NCI-H1694 treated with DMSO at 0.1 percent for 48 hours (cell line): ENCODE measurements at places on chromosomes 2 and 18.
A peak's percentile ranks its signal among the peaks of the same experiment; 100 is the strongest.

- no peak for DNase-seq
These were observed 188.0 kb upstream of the PKDCC start for GRCh38 chr2:41859615-41860514.

DNA sequence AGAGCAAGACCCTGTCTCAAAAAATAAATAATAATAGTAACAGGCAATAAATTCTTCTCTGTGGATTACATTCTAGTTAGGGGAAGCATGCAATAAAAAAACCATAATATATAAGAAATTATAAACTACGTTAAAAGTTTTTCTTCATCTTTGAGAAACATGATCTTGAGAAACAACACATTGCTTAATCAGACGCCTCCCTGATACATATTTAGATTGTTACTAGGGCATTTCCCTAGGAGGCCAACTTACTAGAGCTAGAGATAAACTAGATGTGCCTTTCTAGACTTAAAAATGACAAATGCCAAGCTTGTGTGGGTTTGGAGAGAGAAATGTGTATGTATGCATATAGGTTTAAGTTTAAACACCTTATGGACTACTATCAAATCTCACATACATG lies 76.3 kb upstream of the GALNT5 start:
- DNase-seq = no peak

DNA sequence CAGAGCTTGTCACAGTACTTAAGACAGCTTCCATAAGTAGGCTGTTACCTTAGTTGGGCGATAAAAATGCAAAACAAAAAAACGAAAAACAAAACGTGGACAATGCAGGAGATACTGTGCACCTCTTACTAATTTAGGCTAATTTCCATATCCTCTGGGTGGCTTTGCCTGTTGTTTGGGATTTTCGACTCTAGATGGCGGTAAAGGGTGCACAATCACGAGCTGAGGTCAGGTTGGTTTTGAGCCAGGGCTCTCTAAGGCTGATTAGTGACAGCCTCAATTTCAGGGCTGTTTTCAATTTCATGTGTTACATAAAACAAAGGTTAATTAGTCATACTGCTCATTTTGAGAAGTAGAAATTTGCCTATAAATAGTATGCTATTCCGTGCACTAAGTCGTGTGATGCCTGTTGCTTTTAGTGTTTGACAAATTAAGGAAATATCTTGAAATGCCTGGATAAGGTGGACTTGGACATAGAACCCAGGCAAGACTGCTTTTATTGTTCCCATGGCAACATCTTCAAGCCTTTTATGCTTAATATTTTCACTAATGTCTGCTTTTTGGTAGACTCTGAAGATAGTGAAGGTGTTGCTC lies 493.1 kb downstream of the SOCS6 start:
- DNase-seq = peak; percentile 33

DNA sequence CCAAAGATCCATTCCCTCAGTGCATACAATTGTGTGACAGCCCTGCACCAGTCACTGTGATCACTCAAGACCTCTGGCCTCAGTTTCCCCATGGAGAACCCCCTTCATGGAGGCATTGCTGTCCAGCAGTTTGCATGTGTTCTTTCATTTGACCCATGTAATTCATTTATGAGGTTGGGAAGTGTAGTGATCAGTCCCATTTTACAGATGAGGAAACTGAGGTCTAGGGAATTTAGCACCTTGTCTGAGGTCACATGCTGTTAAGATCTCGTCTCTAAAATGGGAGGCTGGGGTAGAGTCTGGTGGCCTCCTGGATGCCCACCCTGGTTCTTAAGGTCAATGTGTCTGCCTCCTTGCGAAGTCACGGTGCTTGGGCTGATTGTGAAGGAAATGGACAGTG lies 19.1 kb downstream of the LDLRAD4 start:
- DNase-seq = no peak

DNA sequence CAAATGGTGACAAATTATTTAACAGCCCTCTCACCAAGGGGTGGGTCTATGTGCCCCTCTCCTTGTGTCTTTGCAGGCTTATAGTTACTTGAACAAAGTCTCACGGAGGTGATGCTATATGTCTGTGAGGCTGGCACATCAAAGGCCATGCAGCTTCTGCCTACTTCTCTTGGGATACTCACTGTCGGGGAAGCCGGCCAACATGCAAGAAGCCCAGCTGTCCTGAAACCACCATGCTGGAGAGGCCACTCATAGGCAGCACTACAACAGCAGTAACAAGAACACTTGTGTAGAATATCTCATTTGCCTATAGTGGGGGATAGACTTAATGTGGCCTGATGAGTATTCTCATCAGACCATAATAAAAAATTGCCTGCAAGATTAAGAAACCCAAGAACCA lies 233.7 kb upstream of the NCKAP5 start:
- DNase-seq = no peak

GRCh38 chr2:112765251-112765650 lies 842 bp upstream of the CKAP2L start:
- DNase-seq = no peak

DNA sequence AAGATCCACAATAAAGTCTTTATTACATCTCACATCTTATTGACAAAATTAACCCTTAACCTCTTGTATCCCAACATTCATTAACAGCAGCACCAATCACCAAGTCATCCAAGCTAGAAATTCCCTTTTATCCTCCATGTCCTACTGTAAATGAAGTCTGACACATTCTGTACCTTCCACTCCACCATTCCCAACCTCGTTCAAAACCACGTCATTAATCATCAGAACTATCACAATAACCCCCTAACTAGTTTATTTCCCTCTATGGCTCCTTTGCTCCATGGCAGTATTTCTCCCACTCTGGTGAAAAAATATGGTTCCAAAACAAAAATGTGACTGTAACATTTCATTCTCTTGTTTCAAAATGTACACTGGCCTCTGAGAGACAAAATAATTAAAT lies 1626.2 kb downstream of the LRP1B start:
- DNase-seq = no peak

GRCh38 chr2:207256476-207257207 lies 90.9 kb upstream of the KLF7 start:
- DNase-seq = no peak

- no peak for DNase-seq
These were observed 21.6 kb downstream of the EFEMP1 start for GRCh38 chr2:55901941-55902340.

GRCh38 chr2:27143285-27143684 lies 4.1 kb upstream of the PRR30 start:
- DNase-seq = no peak

DNA sequence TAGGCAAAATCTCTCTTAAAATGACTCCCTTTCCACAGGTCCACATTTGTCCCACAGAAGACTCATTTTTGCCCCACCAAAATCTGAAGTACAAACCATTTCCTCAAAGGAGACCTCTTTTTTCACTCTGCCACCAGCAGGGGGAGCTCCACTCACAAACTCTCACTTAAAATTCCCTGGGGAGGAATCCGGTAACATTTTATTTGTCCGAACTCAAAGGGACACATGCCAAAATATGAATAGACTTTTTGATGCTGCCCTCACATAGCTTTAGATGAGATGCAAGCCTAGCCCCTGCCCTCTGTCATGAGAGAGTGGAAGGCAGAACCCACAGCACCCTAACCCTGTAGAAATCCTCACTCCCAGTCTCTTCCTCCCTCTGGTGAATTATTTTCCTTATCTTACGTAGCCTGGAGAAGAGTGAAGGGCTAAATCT lies 57.1 kb downstream of the RMDN2 start:
- DNase-seq = peak; percentile 70

DNA sequence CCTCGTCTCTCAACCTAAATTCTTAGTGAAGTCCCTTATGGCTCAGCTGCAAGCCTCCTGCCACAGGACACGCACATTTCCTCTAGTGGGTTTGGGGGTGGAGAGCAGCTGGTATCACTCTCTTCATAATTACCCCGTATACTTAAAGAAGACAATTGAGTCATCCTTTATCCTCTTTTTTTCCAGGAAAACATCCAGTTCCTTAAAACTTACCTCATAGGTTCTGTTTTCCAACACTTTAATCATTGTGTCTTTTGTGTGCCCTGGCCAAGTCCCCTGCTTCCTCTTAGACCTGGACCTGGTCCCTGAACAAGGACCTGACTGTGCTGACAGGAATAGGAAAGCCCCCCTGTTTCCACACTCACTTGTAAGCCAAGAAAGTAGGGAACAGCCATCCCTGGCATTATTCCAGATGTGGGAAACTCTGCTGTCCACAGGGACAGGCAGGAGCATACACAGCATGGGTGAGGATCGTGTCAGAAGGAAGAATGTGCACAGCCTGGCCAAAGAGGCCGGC lies 42.3 kb upstream of the MYO1B start:
- DNase-seq = no peak

DNA sequence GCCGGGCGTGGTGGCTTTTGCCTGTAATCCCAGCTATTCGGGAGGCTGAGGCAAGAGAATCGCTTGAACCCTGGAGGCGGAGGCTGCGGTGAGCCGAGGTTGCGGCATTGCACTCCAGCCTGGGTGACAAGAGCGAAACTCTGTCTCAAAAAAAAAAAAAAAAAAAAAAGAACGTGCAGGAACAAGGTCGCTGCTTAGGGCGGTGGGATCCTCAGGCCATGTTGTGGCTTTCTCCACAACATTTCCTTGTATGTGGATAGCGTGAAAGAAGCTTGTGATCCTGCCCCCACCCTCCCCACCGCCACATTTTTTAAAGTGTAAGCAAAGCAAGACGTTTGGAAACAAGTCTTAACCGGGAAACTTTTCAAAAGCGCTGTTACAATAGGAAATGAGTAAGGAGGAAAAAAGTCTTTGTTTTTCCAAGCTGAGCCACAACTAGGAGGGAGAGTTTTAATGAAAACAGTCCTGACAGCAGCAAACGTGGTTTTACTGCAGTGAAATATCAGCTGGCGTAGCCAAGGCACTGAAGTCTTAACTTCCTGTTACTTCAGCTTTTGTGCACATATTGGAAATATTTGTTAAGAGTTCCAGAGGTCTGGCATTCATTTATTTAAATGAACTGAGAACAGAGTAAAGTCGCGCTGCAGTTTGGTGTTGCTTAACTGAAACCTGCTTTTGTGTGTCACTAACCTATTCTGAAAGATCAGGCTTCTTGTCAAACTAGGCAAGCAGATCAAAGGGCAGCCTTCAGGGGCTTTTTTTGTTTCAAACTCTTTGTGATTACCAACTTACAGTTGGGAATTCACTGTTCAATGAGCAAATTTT lies 3.8 kb downstream of the TGIF1 start:
- DNase-seq = no peak

GRCh38 chr2:133025004-133025403 lies 355.0 kb upstream of the LYPD1 start:
- no peak for DNase-seq

- DNase-seq = no peak
These were observed 1.5 kb upstream of the AMMECR1L start for GRCh38 chr2:127887082-127887775.

DNA sequence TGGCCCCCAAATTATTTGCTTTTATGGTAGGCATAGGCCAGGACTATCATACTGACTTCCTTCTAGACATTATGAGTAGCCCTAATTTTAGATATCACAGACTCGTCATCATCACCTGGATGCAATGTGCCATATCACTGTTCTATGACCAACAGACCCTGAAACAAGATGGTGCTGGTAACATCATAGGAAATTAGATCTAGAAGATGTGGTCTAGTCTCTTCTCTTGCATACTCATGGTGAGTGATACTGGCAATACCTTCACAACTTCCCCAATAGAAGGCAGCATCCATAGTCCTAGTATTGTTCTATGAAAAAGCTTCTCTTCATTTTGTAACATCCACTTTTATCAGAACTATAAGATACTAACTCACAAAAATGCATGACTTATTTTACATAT lies 116.3 kb upstream of the ITGA4 start:
- no peak for DNase-seq

GRCh38 chr2:112713585-112713925 lies 7.3 kb upstream of the NT5DC4 start:
- no peak for DNase-seq

GRCh38 chr2:29761278-29761677 lies 160.1 kb downstream of the ALK start:
- DNase-seq = no peak

DNA sequence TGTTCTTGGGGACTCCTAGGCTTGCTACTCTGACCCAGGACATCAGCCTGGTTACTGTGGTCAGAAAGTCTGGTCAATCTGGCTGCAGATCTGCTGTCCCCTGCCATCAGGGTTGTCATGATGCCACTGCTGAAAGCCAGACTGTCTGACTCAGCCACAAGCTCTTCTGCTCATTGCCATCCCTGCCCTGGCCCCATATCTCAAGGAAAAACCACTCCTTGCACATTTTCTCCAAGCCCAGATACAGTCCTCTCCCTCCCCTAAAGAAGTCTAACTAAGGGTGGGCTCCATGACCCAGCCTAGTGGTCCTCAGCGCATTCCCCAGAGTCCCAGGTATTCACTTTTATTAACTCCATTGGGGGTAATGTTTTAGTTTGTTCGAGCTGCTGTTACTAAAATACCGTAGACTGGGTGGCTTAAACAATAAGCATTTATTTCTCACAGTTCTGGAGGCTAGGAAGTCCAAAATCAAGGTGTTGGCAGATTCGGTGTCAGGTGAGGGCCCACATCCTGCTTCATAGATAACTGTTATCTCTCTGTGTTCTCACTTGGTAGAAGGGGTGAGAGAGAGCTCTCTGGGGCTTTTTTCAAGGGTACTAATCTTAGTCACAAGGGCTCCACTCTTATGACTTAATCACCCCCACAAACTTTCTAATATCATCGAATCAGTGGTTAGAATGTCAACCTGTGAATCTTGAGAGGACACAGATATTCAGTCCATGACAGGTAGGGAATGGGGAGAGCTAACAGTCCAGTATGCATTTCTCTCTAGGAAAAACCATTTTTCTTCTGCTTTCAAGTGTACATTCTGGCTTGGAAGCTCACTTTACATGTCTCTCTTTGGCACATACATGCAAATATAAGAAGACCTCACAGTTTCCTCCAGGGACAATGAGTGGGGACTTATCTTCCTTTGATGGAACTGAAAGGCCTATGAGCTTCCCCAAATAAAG lies 94.8 kb upstream of the CXCR4 start:
- DNase-seq = no peak

DNA sequence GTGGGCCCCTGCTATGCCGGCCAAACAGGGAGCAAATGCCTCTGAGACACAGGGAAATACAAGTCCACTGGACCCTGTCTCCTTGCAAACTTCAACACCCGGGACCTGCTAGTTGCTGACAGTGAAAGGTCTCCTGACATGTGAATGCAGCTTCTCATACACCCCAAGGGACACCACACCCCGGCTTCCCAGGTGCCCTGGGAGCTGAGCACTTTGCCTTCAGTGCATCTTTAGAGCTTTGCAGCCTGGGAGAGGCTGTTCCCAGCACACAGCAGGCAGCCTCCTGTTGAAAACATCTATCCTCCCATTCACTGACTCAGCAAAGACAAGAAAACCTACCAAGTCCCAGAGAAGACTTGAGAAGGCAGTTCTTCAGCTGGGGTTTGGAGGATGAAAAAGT lies 143.4 kb downstream of the COL6A3 start:
- no peak for DNase-seq

DNA sequence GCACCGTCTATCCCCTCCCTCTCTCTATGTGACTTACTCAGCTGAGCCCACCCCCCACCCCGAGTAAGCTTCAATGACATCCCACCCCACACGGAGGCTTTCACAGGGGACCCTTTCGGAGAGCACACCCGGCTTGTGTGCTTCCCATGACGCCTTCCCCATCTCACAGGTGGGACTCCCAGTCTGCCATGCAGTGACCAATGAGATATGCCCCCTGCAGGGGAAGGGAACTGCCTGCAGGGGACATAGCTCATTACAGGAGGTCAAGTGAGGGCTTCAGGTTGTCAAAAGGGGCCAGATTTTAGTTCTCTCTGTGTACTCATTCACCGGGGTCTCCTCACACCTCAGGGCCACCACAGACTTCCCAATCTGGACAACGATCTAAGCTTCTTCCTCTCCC lies 112.6 kb downstream of the GAREM1 start:
- no peak for DNase-seq

- DNase-seq = no peak
These were observed 280.4 kb downstream of the C1D start for GRCh38 chr2:67782443-67782842.

- peak; percentile 52 for DNase-seq
These were observed 10.9 kb upstream of the DLX2 start for GRCh38 chr2:172113617-172114016.
